ENCODE measurements at places on chromosomes 13 and 19. TPM values are rescaled to one million over a fixed set of nuclear protein-coding genes. Genes with fewer than 3 reads are reported as not detected.

- DNase-seq = no peak
These were observed 110.1 kb downstream of the FGF14 start for GRCh38 chr13:102291587-102292218.

DNA sequence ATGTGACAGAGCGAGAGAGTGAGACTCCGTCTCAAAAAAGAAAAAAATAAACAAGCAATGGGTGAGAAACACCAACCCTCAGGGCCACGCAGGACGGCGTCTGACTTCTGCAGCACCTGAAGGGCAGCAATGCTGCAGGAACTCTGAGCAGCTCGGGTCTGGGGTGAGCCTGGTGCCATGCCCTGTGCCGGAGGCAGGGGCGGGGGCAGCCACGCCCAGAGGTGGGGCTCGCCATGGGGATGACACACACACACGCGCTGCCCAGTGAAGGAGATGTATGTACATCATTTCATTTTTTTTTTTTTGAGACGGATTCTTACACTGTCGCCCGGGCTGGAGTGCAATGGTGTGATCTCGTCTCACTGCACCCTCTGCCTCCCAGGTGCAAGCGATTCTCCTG lies 24.3 kb downstream of the GPX4 start:
- DNase-seq = no peak

GRCh38 chr13:42047561-42048341 lies 697 bp upstream of the DGKH start:
- DNase-seq = peak; percentile 67

Gene NXNL1
- not detected for total RNA-seq

DNA sequence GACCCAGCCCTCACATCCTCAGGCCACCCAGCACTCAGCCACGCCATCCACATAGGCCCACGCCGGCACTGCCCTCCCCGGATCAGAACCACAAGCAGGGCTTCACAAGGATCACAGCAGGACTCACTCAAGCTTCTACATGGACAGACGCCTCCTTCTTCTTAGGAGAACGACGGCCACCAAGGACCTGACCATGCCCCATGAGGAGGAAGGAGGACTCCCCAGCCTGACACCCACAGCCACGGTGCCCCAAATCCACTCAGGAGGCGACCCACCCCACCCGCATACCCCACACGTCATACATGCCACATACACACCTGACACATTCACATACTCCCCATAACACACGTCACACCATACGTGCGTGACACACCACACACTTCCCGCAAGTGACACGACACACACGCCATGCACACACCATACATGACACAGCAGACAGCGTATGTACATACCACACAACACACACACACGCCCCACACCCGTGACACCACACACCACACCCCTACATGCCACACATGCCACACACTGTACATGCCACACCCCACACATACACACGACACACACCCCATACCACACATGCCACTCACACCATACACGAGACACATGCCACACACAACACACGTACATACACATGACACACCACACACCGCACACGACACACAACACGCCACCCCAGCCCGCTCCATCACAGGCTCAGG lies 50.4 kb downstream of the MLLT1 start:
- no peak for DNase-seq

DNA sequence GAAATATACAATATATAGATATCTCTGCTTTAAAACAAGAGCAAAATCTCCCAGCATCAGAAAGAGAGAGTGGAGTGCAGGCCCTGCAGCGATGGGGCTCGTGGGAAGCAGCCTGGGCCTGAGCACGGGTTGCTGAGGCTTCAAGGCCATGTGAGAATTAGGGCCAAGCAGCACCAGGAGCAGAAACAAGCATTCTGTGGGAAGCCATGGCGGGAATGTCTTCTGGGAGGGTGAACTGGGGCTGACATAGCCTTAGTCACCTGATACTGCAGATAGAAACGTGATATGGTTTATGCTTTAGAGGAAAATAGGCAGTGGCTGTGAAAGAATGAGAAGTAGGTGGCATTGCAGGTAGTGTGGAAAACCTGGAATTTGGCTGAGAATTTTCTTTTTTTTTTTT lies 472.3 kb downstream of the IRS2 start:
- DNase-seq = no peak

Measured in dermis blood vessel endothelial cell (primary cell).